CD8-positive, alpha-beta memory T cell (primary cell): ENCODE measurements at places on chromosomes 4 and X. TPM values are rescaled to one million over a fixed set of nuclear protein-coding genes. Genes with fewer than 3 reads are reported as not detected.

Gene FAM47A
- not detected for polyA plus RNA-seq

Gene F11
- not detected for polyA plus RNA-seq

Gene CLCN3
- 12.8 TPM for polyA plus RNA-seq

Gene MAGEB1
- polyA plus RNA-seq, result not detected

Gene ADRA2C
- polyA plus RNA-seq, result not detected

Gene CT45A1
- not detected for polyA plus RNA-seq

Gene DCAF8L1
- not detected for polyA plus RNA-seq

Gene UGT2B10
- polyA plus RNA-seq, result not detected

- H3K27me3 ChIP-seq, result no peaks in the 10 kb centered on the region
- no peak overlapping the region for H3K27ac ChIP-seq
- H3K4me3 ChIP-seq, result no peak overlapping the region
- no peak for DNase-seq
- peaks cover 5% of the 10 kb centered on the region for H3K4me1 ChIP-seq
Measured at GRCh38 chr4:173490256-173490655, 39.8 kb downstream of the HAND2 start.

DNA sequence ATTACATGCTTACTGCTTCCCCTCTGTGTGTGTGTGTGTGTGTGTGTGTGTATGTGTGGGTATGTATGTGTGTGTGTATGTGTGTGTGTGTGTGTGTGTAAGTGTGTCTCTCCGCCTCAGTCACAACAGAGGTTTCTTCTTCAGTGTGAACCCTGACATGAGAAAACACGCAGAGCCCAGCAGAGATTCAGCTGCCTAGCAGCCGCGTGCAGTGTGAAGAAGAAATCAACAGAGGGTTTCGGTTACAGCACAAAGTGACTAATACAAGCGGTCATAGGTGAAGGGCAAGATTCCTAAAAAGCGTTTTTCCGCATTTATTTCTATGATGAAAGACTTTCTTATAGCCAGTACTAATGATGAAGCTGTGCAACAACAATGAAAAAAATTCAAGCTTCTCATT, 55.3 kb upstream of the ZFP42 start:
- no peak for DNase-seq
- H3K4me1 ChIP-seq, result no peaks in the 10 kb centered on the region
- H3K27me3 ChIP-seq, result no peaks in the 10 kb centered on the region
- H3K27ac ChIP-seq, result no peak overlapping the region

GRCh38 chrX:112058255-112058654, 24.3 kb downstream of the TRPC5 start:
- H3K4me3 ChIP-seq, result no peak overlapping the region
- no peak for DNase-seq
- no peaks in the 10 kb centered on the region for H3K27me3 ChIP-seq
- no peaks in the 10 kb centered on the region for H3K36me3 ChIP-seq
- H3K4me1 ChIP-seq, result no peaks in the 10 kb centered on the region
- H3K27ac ChIP-seq, result no peak overlapping the region

DNA sequence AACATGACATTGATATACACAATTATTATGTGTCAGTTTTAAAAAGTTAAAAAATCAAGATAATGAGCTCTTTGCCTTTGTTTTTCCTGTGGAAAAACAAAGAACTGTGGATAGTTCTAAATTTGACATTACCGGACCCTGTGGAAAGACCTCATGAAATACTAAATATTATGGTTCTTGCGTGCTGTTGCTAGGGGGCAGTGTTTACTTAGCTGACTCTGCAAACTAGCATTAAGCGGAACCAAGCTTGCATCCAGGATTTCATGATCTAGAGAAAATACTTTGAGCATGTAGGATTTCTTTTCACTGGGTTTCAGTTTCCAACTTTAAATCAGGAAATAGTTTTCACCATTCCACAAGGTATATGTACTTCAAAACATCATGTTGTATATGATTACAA, 33.6 kb downstream of the CLCN4 start:
- no peak for DNase-seq
- no peaks in the 10 kb centered on the region for H3K36me3 ChIP-seq
- H3K27me3 ChIP-seq, result no peaks in the 10 kb centered on the region
- H3K4me1 ChIP-seq, result no peaks in the 10 kb centered on the region

DNA sequence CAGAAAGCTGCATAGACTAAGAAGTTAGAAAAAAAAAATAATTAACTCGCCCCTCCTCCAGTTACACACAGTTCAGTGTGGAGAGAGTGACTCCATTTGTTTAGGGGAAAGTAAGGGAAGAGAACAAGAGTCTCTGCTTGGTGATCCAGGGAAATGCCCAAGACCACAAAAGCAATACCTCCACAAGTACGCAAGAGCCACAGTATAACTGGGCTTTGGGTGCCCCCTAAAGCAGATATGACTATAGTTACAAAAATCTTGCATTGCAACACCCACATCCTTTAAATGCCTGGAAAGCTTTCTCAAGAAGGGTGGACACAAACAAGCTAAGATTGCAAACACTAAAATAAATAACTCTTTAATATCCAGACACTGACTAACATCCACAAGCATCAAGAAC, 164.2 kb upstream of the NRK start:
- H3K27ac ChIP-seq, result no peak overlapping the region
- no peaks in the 10 kb centered on the region for H3K36me3 ChIP-seq
- no peaks in the 10 kb centered on the region for H3K4me1 ChIP-seq
- H3K27me3 ChIP-seq, result no peaks in the 10 kb centered on the region

- H3K4me3 ChIP-seq, result no peak overlapping the region
- H3K36me3 ChIP-seq, result no peaks in the 10 kb centered on the region
- H3K27me3 ChIP-seq, result no peaks in the 10 kb centered on the region
- peaks cover 2% of the 10 kb centered on the region for H3K4me1 ChIP-seq
Measured at GRCh38 chr4:10175626-10176025, 59.0 kb upstream of the WDR1 start.

- H3K4me3 ChIP-seq, result no peak overlapping the region
- H3K4me1 ChIP-seq, result no peaks in the 10 kb centered on the region
- no peaks in the 10 kb centered on the region for H3K27me3 ChIP-seq
- peaks cover 6% of the 10 kb centered on the region for H3K36me3 ChIP-seq
- DNase-seq, result no peak
Measured at GRCh38 chr4:38106311-38106710, 146.1 kb downstream of the PTTG2 start.

GRCh38 chr4:99633772-99634171, 23.9 kb downstream of the C4orf54 start:
- H3K27ac ChIP-seq, result no peak overlapping the region
- H3K36me3 ChIP-seq, result no peaks in the 10 kb centered on the region

DNA sequence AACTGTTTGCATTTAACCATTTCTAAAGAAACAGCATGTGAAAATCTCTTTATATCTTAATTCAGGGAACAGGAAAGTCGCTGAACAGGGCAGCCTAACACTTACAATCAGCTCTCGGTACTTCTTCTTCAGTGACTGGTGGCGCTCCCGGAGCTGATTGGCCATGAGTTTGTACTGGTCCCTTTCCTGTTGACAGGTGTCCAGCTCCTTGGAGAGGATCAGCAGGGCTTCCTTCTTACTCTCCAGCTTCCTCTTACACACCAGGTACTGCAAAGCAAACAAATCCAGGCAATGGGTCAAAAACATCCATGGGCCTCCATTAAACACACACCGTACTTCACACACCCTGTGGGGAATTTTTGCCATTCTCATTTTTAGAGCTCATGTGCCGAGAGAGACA, 36.4 kb downstream of the CCDC149 start:
- no peaks in the 10 kb centered on the region for H3K27me3 ChIP-seq
- H3K36me3 ChIP-seq, result no peaks in the 10 kb centered on the region
- H3K4me3 ChIP-seq, result no peak overlapping the region
- H3K27ac ChIP-seq, result no peak overlapping the region
- no peaks in the 10 kb centered on the region for H3K4me1 ChIP-seq
- DNase-seq, result no peak

GRCh38 chrX:149570668-149571067, 16.6 kb downstream of the MAGEA9B start:
- H3K4me3 ChIP-seq, result no peak overlapping the region
- H3K27me3 ChIP-seq, result no peaks in the 10 kb centered on the region
- no peak for DNase-seq
- H3K36me3 ChIP-seq, result no peaks in the 10 kb centered on the region
- H3K27ac ChIP-seq, result no peak overlapping the region

DNA sequence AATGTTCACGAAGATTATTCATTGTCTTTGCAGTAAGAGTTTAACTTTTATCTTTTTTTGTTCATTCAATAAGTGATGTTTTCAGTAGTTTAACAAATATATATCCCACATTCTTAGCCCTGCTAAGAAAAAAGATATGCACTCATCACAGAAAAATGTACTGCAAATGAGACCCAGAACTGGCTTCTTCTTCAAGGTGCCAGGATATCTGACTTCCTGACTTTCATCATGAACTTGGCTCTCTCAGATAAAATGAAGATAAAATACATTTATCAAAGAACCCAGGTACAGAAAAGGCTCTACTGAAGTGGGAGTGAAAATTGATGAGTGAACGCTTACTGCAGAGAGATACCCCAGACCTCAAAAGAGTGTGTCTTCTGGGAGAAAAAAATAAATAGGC, 177.8 kb upstream of the DKK2 start:
- H3K4me3 ChIP-seq, result no peak overlapping the region
- no peak for DNase-seq
- H3K4me1 ChIP-seq, result no peaks in the 10 kb centered on the region
- H3K27ac ChIP-seq, result no peak overlapping the region
- no peaks in the 10 kb centered on the region for H3K36me3 ChIP-seq
- H3K27me3 ChIP-seq, result no peaks in the 10 kb centered on the region

GRCh38 chrX:118825227-118825626, 1.6 kb downstream of the ZCCHC12 start:
- H3K4me1 ChIP-seq, result peaks cover 5% of the 10 kb centered on the region
- no peaks in the 10 kb centered on the region for H3K36me3 ChIP-seq
- H3K27me3 ChIP-seq, result peaks cover 6% of the 10 kb centered on the region
- H3K27ac ChIP-seq, result no peak overlapping the region

GRCh38 chr4:155514628-155515027, 137.9 kb upstream of the MAP9 start:
- no peak overlapping the region for H3K27ac ChIP-seq
- no peaks in the 10 kb centered on the region for H3K4me1 ChIP-seq
- H3K27me3 ChIP-seq, result no peaks in the 10 kb centered on the region
- no peak for DNase-seq

DNA sequence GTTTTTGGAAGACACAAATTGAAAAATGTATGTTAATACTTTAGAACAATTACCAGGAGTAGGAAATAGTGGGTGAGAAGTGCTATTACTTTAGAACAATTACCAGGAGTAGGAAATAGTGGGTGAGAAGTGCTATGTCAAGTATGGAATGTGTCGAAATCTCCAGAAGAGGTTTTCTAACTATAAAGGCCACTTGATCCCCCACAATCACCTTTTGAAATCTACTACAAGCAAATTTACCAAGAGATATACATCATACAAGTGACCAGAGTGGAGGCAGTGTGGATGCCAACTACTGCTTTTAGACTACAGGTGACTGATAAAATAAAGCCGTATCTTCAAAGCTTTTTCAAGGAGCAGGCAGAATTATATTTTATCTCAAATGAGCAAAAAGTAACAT, 43.1 kb downstream of the MAB21L2 start:
- H3K36me3 ChIP-seq, result no peaks in the 10 kb centered on the region
- DNase-seq, result no peak
- H3K4me1 ChIP-seq, result no peaks in the 10 kb centered on the region
- H3K4me3 ChIP-seq, result no peak overlapping the region
- no peak overlapping the region for H3K27ac ChIP-seq
- H3K27me3 ChIP-seq, result no peaks in the 10 kb centered on the region

DNA sequence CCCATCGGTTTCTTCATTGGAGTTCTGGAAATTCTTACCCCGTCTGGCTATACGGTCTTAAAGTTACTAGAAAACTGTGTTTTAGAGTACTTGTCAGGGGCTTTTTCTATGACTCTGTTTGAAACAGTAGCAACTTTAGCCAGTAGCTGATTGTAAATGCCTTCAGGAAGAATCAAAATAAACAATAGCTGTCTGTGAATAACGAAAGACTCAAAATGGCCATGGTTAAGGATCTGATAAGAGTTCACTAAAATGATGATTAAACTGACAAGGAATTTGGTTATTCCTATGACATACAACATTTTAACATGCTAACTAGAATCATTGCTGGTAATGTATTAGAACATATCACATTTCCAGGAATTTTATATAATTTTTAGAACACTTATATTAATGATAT, 191.0 kb downstream of the EVC2 start:
- no peak for DNase-seq
- no peak overlapping the region for H3K27ac ChIP-seq
- no peak overlapping the region for H3K4me3 ChIP-seq

- H3K4me1 ChIP-seq, result no peaks in the 10 kb centered on the region
- no peak for DNase-seq
- H3K27me3 ChIP-seq, result no peaks in the 10 kb centered on the region
- no peak overlapping the region for H3K4me3 ChIP-seq
Measured at GRCh38 chr4:13432453-13432852, 51.7 kb downstream of the RAB28 start.

DNA sequence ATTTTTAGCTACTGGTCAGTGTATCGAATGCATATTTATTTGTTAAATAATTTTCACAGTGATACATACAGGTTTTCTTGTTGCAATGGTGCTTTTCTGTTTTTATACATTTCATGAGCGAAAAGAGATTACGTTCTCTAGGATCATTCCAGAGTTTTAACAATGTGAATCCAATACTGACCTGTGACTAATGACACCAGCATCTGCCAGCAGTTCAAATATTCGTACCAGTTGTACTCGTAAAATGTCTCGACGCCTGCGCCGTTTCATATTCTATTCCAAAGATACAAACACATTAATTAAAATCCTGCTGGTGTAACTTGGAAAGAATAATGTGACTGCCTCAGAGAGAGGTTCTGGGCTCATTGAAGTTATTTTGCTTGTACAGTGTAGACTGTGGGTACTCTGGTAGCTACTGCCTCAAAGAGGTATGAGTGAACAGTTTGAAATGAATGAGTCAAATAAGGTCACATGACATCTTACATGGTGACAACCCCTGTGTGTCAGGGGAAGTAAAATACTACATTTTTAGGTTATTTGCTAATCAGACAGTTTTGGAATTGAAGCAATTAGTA, 80.7 kb downstream of the ZAR1 start:
- DNase-seq, result no peak
- H3K27me3 ChIP-seq, result no peaks in the 10 kb centered on the region
- no peak overlapping the region for H3K4me3 ChIP-seq
- H3K27ac ChIP-seq, result no peak overlapping the region
- no peaks in the 10 kb centered on the region for H3K4me1 ChIP-seq

- DNase-seq, result no peak
- H3K4me3 ChIP-seq, result no peak overlapping the region
- no peaks in the 10 kb centered on the region for H3K36me3 ChIP-seq
- H3K4me1 ChIP-seq, result peaks cover 15% of the 10 kb centered on the region
- no peaks in the 10 kb centered on the region for H3K27me3 ChIP-seq
Measured at GRCh38 chr4:38387819-38388218, 276.2 kb upstream of the KLF3 start.

GRCh38 chr4:3637326-3638016, 105.2 kb upstream of the LRPAP1 start:
- no peak overlapping the region for H3K27ac ChIP-seq
- DNase-seq, result no peak
- H3K4me3 ChIP-seq, result no peak overlapping the region
- H3K4me1 ChIP-seq, result no peaks in the 10 kb centered on the region
- H3K27me3 ChIP-seq, result no peaks in the 10 kb centered on the region

DNA sequence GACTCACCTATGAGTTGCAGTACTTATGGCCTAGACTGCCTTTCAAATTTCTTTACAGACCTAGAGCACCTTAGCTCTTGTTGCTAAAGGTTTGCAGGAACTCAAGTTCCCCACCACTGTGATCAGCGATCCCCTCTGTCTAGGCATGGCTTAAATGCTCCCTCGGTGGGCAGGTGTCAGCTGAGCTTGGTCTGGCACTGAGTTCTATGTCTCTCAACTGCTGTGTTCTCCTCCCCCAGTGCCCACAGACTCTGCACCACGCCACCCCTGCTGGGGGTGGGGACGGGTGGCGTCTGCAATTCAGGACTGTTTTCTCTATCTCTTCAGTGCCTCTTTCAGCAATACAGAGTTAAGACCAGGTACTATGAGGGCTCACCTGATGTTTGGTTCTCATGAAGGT, 30.5 kb downstream of the TMEM271 start:
- no peak overlapping the region for H3K27ac ChIP-seq
- H3K27me3 ChIP-seq, result no peaks in the 10 kb centered on the region
- no peak for DNase-seq
- H3K4me1 ChIP-seq, result no peaks in the 10 kb centered on the region
- H3K36me3 ChIP-seq, result no peaks in the 10 kb centered on the region
